NCI-H524 treated with DMSO at 0.1 percent for 48 hours (cell line): ENCODE measurements at places on chromosomes 4 and X.

- DNase-seq = no peak
Measured at GRCh38 chr4:88870428-88870827, 172.8 kb upstream of the NAP1L5 start.

- DNase-seq = no peak
Measured at GRCh38 chr4:87365348-87365747, 25.6 kb downstream of the HSD17B11 start.

DNA sequence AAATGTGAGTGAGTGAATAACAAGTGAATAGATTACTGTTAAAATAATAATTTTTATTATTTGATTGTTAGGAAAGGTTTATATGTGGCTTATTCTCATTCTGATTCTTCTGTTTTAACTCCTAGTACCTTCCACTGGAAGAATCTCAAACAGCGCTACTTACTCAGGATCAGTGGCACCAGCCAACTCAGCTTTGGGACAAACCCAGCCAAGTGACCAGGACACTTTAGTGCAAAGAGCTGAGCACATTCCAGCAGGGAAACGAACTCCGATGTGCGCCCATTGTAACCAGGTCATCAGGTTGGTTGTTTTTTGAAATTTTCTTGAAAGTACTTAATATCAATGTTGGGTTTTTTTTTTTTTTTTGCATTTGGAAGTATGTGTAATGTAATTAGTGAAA, 117.6 kb upstream of the BMPR1B start:
- DNase-seq = no peak

DNA sequence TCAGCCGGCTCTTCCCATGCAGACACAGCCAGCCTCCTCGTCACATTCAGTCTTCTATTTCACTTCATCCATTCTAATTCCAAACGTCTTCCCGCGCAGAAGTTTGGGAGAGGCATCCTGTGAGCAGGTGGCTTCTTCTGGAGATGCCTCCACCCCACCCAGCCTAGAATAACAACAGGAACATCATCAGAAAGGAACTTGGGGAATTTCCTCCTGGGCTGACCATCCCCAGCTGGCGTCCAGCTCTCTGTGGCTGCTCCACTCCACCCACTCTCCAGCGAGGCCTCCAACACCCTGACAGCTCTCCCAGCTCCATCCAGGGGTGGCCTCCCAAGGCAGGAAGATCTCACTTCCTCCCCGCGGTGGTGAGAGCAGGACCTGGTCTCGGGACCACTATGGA, 5.5 kb upstream of the C4orf50 start:
- no peak for DNase-seq

DNA sequence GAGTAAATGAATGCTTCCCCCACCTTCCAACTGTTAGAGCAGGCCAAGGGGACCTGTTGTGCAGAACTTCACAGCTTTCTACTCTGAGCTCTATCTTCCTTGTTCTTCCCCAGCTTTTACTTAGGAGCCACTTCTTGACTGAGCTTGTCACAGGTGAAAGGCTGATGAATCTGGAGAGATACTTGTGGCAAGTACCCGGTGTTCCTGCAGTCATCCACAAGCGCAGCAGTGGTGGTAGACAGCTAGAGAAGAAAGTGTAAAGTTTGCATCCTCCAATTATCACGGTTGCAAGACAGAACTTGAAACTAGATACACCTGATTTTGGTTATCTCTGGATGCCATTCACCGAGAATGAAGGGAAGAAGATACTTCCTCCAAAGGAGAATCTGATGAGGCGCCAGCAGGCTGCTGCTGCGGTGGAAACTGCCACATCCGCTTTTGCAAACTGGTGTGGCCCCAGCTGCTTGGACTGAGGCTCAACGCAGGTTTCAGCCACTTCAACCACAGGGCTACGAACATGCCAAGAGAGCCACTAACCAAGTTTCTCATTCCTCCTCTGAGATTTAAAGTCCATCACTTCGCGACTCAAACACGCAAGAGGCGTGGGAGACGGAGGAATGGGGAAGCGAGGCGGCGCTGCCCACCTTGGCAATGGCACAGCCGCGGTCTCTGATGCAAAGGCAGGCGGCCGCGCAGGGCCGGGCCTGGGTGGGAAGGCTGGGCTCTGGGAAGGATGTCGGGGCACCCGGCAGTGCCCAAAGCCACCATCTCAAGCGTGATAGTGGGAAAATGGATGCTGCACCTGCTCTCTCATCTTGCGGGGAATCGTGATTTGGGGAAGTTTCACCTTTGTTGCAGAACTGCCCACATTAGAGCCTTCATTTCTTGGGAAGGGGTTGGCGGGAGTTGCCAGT, 1.3 kb upstream of the FHIP1A start:
- no peak for DNase-seq

GRCh38 chr4:86220121-86220520, 139.7 kb downstream of the MAPK10 start:
- no peak for DNase-seq

DNA sequence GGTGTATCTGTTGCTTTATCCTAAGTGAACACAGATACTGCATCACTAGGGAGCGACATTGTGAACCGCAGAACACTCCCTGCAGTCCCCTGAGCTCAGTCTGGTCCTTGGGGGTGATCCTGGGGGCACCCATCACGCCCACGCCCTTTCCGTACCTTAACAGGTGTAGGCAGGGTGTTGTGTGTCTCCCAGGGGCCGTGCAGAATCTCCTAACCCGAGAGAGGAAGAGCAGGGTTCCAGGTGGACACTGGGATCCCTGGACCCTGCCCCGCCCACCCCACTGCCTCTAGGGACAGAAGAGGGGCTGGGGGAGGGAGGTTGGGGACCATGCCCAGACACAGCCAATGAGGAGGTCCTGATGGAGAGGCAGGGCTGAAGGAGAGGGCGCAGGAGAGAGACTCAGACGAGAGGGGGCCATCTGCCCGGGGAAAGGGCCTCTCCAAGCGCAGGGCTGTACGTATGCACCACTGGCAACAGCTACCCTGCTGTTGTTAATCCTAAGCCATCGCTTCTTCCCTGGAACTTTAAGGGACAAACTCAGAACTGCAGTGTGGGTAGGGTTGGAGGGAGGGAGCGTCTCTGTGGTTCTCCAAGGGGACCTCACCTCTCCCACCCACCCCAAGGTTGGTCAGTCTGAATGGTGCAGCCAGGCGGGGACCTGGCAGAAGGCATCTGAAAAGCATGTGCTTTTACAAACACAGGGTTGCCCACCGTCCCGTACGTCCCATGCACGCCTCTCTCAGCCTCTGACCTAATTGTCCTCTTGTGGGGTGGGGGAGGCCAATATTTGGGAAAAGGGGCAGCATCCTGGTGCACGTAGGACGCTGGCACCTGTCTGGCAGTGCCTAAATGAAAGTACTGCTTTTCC, 2.5 kb downstream of the P2RY8 start:
- DNase-seq = peak; percentile 68

DNA sequence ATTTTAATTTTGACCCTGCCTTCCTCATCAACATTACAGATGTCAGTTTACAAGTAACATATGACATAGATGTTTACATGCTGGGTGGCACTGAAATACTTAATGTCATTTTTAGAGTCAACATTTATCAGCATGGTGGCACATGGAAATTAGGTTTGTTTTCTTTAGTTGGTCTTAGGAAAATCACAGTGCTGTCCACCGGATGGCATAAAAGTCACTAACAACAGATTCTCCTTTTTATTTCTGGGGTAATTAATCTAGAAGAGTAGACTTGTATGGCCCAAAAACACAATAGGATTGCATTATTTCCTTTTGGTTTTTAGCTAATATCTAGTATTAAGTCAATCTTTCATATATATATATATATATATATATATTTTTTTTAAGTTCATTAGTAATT, 88.6 kb upstream of the HHIP start:
- no peak for DNase-seq

DNA sequence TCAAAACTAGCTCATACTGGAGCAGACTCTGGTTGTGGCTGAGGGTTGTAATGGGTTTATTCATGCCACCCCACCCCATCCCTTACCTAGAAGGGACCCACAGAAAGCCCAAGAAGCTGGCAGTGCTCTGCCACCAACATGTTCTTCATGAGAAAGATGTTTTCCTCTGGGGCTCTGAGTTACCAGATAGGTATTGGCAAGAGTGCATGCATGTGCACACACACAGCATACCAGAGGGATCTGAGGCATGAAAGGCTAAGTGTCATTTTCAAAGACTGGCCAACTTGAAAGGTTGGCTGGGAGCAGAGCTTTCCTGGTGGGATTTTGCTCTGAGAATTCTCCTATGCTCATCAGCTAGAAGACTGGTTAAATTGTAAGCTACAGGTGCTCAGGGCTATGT, 65.2 kb downstream of the PHOX2B start:
- DNase-seq = no peak

DNA sequence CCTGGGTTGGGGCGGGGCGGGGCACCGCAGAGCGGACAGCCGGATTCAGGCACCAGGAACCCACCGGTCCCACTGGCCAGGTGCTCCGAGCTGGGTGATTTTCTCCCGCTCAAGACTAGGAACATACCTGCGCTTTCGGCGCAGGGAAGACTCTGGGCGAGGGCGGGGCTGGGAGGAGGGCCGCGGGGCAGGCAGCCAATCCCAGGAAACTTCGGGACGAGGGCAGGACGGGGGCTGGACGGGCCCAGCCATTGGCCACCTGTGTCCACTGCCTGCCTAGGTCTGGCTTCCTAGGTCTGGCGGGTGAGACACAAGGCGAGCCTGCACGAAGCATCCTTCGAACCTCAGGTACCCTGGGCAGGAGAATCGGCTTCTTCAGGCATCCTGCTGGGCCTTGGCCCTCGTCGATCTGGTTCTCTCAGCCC, 274 bp upstream of the ERVMER34-1 start:
- DNase-seq = no peak

- no peak for DNase-seq
Measured at GRCh38 chrX:139126493-139126892, 404.0 kb upstream of the F9 start.

- no peak for DNase-seq
Measured at GRCh38 chrX:132435222-132435621, 53.6 kb downstream of the MBNL3 start.

DNA sequence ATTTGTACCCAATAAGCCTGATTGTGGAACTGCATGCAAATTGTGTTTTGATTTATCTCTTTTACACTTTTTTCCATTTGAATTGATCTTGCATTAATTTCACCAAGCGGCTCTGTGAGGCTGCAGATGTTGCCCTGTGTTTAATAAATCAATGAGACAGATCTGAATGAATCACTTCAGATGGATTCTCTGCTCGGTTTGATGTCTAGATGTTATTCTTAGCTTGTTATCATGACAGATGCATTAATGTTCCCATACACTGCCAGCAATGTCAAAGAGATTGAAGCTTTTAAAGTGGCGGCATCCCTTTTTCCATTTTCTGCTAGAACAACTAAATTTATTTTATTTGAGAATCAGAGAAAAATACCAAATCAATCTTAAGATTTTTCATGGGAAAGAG, 6.3 kb downstream of the DACH2 start:
- DNase-seq = no peak

GRCh38 chrX:104565791-104566680, at the start of gene IL1RAPL2:
TSS of gene IL1RAPL2 (plus strand) at chrX:104566199.
- DNase-seq = no peak

GRCh38 chrX:48715072-48715471, 18.5 kb downstream of the SUV39H1 start:
- peak; percentile 25 for DNase-seq

- DNase-seq = no peak
Measured at GRCh38 chr4:153684182-153684970, at the start of gene TLR2. TSS of gene TLR2 (plus strand) at chr4:153684280. CDS start at chr4:153702908, 18,628 bp downstream.

GRCh38 chr4:159252491-159252890, 149.6 kb downstream of the RAPGEF2 start:
- DNase-seq = no peak

GRCh38 chrX:20252381-20253231, 14.1 kb downstream of the RPS6KA3 start:
- no peak for DNase-seq

DNA sequence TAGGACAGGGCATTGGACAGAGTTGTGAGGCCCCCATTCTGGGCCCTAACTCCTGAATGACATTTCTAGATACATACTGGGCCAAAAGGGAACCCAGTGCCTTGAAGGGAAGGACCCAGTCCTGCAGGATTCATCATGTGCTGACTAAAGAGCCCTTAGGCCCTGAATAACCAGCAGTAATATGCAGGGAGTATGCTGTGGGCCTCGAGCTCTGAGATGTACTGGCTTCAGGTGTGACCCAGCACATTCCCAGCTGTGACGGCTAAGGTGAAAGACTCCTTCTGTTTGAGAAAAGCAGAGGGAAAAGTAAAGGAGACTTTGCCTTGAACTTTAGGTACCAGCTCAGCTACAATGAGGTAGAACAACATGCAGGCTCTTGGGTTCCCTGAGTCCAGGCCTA, 138.2 kb upstream of the HUWE1 start:
- DNase-seq = no peak

DNA sequence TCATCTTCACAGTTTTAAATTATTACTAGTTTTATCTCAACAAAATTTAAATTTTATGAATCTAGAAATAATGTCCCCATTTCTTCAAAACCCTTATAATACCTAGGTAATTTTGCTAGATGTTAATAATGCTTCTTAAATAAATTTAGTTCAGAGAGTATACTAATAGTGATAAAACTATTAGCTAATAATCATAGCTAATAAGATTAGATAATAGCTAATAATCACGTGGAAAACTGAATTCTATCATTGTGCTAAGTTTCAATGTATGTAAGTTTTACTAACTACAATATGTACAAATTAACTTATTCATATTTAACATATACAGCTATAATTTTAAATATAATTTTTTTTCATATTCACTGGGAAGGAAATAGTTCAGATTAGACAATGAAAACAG, 10.2 kb downstream of the ANKRD17 start:
- DNase-seq = no peak

DNA sequence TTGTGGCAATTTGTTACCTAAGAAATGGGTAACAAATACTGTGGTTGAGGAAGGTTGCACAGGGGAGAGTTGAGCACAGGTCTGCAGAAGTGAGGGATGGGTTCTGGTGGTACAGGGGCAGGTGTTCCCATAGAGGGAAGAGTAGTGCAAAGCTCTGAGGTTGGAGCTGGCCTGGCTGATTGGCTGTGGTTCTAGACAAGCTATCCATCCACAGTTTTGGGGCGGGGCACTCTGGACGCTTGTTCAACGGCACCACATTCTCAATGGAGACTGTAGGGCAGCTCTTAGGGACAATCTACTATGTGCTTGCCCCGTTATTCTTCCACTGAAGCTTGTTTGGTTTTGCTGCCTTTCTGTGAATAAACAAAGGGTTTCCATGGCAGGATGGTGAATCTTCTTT, 35.4 kb downstream of the NAT8L start:
- no peak for DNase-seq

- DNase-seq = no peak
Measured at GRCh38 chr4:154433543-154433942, 58.1 kb downstream of the DCHS2 start.

DNA sequence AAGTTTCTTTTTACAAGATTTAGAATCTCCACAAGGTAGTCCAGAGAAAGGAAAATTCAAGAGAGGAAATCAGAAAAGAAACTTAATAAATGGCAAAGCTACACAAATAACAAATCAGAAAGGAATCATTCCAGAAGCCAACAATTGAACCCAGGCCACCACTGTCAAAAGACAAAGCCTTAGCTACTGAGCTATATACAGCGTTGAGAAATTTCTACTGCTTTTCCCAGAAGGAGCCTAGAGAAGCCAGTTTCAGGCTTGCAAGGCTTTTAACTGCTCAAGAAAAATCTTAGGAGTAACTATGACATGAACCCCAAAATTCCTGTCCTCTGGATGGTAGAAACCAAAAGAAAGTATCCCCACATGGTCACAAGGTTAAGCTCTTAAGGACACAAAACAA, 129.0 kb downstream of the DMD start:
- DNase-seq = no peak
